ENCODE measurements at places on chromosomes 1 and 21.

DNA sequence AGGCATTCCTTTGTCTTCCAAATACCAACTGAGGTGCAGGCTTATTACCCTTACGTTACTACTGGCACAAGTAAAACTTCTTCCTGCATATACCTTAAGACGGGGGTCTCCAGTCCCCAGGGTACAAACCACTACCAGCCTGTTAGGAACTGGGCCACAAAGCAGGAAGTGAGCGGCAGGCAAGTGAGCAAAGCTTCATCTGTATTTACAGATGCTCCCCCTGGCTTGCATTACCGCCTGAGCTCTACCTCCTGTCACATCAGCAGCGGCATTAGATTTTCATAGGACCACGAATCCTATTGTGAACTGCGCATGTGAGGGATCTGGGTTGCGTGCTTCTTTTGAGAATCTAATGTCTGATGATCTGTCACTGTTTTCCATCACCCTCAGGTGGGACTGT lies 113.1 kb downstream of the SLC45A1 start:
- no peak for DNase-seq

DNA sequence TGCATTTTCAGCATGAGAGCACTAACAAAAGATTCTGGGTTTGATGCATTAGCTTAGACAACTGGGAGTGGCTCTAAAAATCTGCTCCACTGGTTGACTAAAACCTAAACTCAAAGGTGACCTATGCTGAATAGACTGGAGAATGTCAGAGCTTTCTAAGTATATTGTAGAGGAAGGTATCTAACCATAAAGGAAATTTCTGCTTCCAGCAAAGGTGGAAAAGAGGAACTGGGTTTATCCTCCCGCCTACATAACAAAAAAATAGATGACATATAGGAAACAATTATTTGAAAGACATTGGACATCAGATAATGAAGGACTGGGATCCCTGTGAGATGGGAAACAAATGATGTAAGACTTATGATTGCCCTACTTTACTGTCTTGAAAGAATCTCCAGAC lies 35.8 kb upstream of the CR2 start:
- no peak for DNase-seq

GRCh38 chr1:212415107-212415841 lies 588 bp upstream of the PACC1 start:
- DNase-seq: peak; percentile 24

GRCh38 chr1:240304466-240304865 lies 212.8 kb downstream of the FMN2 start:
- no peak for DNase-seq

- DNase-seq: no peak
These were observed 1.6 kb downstream of the DDI2 start for GRCh38 chr1:15618655-15619525.

DNA sequence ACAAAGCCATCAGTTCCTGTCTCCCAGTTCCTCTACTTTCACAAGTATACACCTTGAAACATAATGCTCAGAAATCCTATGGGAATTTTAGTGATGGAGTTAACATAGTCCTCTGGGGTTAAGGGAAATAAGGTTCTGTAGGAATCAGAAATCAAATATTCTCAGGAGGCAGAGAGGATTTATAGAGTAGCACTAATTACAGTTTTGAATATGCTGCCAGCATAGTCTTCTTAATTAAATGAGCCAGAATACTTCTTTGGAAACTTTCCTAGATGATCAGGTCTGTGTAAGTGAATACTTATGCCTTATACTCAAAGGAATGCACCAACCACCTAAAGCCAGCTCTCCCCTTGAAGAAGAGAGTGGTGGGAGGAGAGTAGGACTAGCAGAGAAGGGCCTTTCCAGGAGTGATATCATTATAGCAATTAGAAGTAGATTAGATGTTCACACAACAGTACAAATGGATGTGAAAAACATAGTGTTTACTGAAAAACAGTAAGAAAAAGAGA lies 31.4 kb upstream of the DIRAS3 start:
- DNase-seq: no peak

- no peak for DNase-seq
These were observed 6.4 kb downstream of the LAMC1 start for GRCh38 chr1:183029591-183030000.

GRCh38 chr1:116208136-116208535 lies 96.9 kb downstream of the MAB21L3 start:
- no peak for DNase-seq

DNA sequence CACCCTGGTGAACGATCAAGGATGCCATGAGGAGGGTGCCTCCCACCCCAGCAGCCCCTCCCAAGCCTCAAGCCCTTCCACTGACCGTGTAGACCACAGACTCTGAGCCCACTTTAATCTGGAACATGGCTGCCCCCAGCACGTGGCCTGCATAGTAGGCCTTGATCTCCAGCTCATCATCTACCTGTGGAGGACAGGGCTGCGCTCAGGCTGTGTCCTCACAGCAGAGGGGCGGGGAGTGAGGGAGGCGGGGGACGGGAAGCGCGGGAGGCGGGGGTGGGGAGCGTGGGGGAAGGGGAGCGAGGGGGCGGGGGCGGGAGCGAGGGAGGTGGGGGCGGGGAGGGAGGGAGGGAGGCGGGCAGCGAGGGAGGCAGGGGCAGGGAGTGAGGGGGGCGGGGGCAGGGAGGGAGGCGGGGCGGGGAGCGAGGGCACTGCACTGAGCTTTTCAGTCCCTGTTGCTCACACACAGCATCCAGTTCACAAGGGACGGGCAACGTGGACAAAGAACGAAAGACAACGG lies 7.1 kb downstream of the PUSL1 start:
- no peak for DNase-seq

DNA sequence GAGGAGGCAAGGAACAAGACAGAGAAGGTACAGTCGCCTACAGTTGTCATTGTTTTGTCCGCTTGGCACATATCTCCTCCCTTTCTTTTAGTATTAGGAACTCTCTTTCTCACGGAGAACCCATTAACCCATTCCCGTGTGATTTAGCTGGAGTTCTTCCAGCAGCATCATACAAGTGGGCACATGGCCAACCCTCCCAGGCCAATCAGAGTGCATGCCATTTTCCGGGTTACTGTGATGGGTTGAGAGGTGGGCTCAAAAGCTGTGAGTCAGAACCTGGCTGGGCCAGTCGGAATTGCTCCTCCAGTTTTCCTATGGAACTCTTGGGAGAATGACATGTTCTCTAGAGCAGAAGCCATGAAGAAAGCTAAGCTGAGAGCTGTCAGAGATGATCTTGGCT lies 83.1 kb upstream of the SOD1 start:
- DNase-seq: no peak

DNA sequence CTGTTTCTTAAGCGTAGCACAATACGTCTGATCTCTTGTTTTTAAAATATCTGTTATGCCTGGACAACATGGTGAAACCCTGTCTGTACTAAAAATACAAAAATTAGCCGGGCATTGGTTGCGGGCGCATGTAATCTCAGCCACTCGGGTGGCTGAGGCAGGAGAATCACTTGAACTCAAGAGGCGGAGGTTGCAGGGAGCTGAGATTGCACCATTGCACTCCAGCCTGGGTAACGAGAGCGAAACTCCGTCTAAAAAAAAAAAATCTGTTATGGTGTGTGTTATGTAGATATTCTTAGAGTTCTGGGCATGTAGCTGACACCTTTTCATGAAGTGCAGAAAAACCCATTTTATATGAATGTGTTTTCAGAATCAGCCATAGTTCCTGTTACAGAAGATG lies 38.2 kb downstream of the RABGAP1L start:
- DNase-seq: no peak

- DNase-seq: peak; percentile 39
These were observed 1.2 kb downstream of the RUSC1 start for GRCh38 chr1:155321639-155322503.

- DNase-seq: peak; percentile 65
These were observed 2.3 kb downstream of the TTC24 start for GRCh38 chr1:156581661-156582387.

All from activated T-cell treated with anti-CD3 and anti-CD28 coated beads, Interleukin-2, amount 50 U/mL, for 48 hours (primary cell).